ENCODE measurements at places on chromosomes 6 and 20.

DNA sequence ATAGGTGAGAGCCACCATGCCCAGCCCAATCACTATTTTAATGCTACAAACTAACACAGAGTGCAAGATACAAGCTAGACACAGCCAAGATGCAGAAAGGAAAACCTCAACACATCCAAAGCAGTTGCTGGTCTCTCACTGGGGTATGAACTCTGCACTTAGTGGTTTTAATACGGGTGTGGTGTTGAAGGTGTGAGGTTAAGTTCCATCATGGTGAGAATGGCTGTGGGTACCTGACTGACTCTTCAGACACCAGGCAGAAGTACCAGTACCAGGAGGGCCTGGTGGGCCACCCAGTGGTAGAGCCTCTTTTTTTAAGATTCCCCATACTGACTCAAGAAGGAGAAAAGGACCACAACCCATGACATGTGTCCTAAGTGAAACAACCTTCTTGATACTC, 13.0 kb downstream of the GNAS-AS1 start:
- DNase-seq = no peak

DNA sequence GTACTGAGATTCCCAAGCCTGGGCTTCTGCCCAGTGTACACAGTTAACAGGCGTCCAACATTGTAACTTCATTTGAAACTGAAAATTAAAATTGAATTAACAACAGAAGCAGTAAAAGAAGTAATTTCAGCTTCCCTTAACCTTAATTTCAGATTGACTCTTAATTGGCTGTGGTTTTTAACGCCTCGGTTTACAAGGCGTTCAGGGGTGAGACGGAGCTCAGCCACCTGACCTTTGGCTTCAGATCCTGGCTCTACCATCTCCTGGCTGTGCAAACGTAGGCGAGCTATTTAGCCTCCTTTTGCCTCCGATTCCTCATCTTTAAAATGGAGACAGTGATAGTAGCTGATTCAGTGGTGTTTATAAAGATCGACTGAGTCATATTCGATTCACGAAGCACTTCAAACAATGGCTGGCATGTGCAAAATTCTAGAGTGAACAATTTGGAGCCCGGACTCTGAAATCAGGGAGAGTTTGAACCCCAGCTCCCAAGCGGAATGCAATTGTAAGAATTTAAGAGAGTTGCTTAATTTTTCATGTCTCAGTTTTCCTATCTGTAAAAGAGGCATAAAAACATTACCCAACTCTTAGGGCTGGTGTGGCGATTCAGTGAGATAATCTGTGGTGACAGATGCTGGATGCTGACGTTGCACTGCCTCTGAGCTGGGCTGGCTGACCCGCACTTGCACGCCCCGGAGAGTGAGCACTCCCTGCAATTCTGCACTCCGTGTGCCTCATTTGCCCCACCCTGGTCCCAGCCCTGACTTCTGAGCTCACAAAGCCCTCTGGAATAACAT, 23.5 kb upstream of the OCSTAMP start:
- DNase-seq = no peak

GRCh38 chr20:44470327-44470726, 5.3 kb upstream of the TTPAL start:
- DNase-seq = no peak

DNA sequence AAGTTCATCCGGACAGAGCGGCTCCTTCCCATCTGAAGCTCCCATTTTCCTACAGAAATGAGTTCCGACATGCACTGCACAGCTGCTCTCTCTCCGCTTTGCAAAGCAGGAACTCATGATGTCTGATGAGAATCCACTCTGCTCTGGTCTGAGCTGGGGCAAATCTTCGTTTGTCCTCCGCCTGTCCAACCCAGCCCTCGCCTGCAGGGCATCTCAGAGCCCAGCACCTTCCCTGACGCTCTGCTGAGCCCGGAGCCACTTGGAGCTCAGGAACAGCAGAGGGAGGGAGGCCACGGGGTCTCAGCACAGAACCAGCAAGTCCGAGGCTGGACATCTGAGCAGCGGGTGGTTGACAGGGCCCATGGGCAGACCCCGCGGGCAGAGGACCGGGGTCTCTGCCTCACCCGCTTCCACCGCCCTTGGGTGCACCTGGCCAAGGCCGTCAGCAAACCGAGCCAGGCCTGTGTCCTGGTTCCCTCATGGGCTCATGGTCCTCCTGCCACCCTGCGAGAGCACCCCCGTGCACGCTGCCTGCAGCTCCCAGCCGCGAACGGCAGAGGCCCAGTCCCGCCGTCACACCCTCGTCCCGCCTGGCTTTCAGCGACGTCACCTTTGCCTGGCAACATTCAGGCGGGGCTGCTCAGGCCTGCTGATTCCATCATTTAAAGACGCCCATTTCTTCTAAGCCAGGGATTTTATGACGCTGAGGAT, 78.5 kb upstream of the BHLHE23 start:
- no peak for DNase-seq

GRCh38 chr20:51647674-51648570, 105.4 kb upstream of the NFATC2 start:
- no peak for DNase-seq

Data from right kidney (tissue), 9 donors.